ENCODE measurements at places on chromosomes 11 and 22.

DNA sequence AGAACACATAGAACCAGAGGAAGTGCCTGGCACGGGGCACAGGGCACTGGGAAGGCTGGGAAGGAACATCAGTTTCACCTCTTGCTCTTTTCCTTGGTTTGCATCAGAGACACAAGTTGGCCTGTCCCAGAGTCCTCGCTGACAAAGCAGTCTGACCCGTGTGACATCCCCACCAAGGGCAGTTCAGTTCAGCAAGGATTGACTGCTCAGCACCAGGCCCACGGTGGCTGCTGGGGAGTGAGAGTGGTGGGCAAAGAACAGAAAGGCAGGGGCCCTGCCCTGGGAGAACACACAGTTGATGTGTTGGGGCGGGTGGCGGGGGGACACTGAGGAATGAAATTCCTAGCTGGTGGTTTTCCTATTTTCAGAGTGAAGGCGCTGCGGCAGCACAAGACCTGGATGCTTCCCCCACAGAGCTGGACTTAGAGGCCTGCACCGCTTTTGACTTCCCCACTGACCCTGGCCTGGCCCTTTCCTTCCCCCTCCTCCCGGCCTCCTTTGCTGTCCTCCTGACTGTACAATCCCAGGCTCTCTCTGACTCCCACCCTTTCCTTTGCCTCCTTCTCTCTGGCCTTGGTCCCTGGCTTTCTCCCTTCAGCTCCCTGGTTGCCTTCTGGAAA, 2.2 kb upstream of the TMPRSS13 start:
- DNase-seq = no peak

DNA sequence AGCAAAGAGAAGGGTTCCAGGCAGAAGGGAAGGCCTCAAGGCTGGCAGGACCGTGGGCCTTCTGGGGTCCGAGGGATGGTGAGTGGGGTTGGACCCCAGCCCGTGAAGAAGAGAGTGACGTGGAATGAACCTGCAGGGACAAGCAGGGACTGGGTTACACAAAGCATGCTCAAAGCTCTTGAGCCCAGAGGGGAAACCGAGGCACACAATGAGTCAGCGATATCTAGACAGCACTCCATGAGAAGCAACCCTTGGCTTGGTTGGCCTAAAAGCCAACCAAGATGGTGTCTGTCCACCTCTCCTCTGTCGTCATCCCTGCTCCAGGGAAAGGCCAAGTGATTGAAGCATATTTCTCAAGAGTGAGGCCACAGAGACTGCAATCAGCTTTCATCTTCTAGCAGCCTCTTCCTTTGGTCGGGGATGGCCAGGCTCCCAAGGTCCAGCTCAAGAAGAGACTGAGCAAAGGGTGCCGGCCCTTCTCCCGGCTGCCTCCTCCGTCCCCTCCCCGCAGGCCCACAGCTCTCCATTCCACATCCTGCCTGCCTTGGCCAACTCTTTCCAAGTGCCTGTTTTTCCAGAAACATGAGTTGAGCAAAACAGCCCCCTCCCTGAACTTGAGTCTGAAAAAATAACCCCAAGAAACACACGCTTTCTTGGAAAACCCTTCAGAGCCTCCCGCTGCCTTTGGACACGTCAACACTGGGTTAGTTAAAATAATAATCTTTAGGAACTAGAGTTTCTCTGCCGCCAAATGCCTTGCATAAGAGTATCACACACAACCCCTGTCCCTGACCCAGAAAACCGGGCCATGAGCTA, 556.6 kb downstream of the MIAT start:
- DNase-seq = no peak

- DNase-seq = no peak
Measured at GRCh38 chr11:7965386-7965785, at the start of gene NLRP10. TSS of gene NLRP10 (minus strand) at chr11:7965447. CDS start at chr11:7963495, 1,952 bp downstream.

- no peak for DNase-seq
Measured at GRCh38 chr22:27746918-27747317, 54.6 kb downstream of the MN1 start.

DNA sequence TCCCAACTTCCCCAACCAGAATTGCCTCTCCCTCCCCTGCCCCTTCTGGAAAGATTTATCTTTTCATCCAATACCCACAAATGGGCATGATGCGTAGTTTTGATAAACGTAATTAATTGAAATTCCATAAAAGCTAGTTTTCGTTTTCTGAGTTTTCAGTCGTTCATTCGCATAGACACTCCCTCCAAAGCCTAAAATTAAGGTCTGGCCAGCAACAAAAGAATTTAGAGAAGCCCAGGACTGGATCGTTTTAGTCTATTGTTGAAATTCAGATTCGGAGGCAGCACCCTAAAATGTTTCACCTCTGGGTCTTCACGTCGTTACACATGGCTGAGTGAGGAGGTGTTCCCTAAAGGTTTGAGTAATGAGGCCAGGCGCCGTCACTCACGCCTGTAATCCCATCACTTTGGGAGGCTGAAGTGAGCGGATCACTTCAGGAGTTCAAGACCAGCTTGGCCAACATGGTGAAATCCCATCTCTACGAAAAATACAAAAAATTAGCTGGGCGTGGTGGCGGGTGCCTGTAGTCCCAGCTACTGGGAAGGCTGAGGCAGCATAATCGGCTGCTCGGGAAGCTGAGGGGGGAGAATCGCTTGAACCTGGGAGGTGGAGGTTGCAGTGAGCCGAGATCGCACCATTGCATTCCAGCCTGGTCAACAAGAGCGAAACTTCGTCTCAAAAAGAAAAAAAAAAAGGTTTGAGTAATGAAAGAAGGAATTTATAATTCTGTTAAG, 589 bp upstream of the NDUFC2 start:
- no peak for DNase-seq

DNA sequence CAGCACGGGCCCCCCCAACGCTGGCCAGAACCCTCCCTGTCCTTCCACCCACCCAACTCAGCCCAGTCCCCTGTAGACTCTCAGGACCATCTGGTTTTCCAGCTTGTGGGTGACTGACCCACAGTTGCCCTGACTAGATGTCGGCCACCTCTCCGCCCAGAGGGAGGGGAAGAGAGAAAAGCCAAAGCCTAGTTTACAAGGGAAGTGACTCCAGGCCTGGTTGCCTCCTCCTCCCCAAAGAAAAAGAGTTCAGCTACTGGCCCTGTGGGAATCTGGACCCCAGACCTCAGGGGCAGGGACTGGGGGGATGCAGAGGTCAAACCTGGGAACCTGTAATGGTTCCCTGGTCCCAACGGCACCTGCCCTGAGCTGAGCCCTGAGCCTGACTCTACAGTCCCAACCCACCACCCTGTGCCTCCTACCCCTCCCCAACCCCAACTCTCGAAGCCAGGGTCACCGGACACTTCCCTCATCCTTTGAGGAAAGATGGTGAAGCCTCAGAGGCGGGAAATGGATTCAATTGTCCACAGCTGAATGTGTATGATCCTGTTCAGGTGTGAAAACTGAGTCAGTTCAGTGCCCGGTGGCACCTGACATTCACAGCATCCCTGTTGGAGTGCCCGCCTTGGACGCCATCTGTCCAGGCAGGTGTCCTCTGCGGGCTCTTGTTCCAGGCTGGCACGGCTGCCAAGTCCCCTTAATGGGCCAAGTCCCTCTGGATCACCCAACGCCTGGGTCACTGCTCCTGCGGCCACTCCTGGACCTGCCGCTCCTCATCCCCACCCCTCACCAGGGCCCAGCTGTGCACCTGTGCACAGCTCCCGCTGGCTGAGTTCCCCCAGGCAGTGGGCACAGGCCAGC, 21.0 kb upstream of the WNT7B start:
- DNase-seq = no peak

GRCh38 chr11:119093942-119094815, 7.5 kb downstream of the DPAGT1 start:
- no peak for DNase-seq

- no peak for DNase-seq
Measured at GRCh38 chr11:73531386-73531785, 66.5 kb downstream of the FAM168A start.

DNA sequence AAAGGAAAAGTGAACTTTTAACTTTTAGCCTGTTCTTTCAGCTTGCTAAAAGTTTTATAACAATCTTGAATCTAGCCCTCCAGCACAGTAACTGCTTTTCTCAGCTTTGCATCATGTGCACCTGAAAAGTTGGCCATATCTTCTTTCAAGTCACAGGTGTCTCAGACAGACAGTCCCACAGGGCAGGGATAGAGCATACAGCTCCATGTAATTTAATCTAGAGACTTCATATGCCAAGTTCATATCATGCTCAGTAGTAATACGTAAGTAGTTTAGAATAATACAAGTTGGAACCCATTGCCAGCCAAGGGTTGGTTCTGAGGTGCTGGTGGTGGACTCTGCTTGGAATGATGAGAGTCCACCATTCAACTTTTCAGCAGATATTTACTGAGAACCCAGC, 68.6 kb downstream of the PKNOX2 start:
- DNase-seq = no peak

GRCh38 chr11:126601136-126601535, 245.7 kb downstream of the ST3GAL4 start:
- DNase-seq = no peak

DNA sequence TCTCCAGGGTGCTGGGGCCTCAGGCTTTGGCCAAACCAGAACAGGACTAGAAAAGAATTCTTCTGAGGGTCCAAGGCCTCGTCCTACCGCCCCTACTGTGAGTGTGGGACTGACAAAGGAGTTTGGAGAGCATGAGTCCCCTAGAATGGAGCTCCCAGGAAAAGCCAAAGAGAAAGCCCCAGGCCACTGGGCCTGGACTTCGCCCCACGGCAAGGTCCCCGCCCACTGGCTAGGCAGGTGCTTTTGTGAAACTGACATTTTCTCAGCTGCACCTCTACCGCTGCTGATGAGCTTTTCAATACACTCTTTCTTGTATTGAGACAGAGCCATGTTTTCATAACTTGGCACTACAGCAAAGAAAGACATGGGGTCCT, 9.7 kb upstream of the FGF3 start:
- no peak for DNase-seq

- DNase-seq = no peak
Measured at GRCh38 chr11:120147094-120147949, 9.4 kb upstream of the TRIM29 start.

- no peak for DNase-seq
Measured at GRCh38 chr11:2585566-2586086, 114.2 kb downstream of the KCNQ1OT1 start.

DNA sequence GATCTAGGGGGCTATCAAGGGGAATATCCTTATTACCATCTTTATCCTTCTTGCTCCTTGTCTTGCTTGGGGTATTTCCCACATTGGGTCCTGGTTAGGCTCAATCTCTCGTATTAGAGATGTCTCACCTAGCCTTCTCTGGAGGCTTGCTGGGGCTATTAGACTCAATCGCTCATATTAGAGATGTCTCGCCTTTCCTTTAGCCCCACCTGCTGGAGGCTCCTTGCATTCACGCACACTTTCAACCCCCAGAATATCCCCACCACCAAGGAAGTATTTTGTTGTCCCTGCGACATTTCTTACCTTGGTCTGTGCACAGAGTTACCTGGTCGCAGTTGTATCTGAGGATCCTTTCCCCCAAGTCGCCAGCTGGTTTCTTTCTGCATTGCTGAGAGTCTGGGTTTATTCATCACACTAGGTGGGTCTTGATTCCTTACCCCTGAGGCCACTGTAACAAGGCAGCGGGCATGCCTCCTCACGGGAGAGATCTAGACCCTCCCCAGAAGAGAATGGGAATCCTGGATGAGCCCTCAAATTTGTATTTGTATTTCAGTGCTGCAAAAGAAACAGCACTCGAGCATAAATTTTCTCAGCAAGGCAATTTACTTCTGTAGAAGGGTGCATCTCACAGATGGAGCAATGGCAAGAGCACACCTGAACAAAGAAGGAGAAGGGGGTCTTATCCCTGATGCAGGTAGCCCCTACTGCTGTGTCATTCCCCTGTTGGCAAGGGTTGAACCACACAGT, 15.9 kb upstream of the HYLS1 start:
- no peak for DNase-seq

- no peak for DNase-seq
Measured at GRCh38 chr11:64742087-64742888, 1.7 kb downstream of the RASGRP2 start.

DNA sequence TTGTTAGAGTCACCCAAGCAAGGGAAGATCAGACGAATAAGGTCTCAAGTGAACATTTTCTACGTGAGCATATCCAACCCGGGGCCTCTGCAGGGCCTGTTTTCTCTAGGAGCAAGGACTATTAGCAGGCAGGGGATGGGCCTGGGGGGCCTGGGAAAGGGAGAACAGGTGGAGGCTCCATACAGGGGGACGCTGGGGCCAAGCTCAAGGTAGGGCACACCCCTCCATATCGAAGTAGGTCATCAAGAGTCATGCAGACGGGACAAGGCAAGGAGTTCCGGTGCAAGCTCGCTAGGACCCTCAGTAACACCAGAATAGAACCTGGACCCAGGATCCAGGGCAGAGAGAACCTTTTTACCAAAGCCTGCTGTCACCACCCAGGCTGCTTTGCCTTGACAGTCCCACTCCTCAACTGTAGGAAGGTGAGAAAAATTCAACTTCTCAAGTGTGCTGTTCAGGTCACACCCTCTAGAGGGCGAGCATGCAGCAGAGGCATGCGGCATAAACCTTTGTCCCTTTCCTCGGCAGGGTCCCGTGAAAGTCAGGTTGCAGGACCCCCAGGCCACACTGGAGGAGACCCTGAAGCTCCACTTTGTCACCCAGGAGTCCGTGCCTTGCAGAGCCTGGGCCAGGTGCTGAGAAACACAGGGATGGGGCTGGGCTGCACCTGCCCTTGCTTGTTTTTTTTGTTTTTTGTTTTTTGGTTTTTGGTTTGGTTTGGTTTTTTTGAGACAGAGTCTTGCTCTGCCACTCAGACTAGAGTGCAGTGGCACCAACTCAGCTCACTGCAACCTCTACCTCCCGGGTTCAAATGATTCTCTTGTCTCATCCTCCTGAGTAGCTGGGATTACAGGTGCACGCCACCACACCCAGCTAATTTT, 8.6 kb upstream of the APOBEC3B start:
- DNase-seq = no peak

GRCh38 chr22:43197271-43197941, 10.5 kb upstream of the TTLL12 start:
- no peak for DNase-seq

- no peak for DNase-seq
Measured at GRCh38 chr11:128890543-128891368, at the start of gene KCNJ5. TSS of gene KCNJ5 (plus strand) at chr11:128891356. CDS start at chr11:128911274, 19,918 bp downstream.

GRCh38 chr11:100619484-100619883, 67.6 kb upstream of the ARHGAP42 start:
- no peak for DNase-seq

DNA sequence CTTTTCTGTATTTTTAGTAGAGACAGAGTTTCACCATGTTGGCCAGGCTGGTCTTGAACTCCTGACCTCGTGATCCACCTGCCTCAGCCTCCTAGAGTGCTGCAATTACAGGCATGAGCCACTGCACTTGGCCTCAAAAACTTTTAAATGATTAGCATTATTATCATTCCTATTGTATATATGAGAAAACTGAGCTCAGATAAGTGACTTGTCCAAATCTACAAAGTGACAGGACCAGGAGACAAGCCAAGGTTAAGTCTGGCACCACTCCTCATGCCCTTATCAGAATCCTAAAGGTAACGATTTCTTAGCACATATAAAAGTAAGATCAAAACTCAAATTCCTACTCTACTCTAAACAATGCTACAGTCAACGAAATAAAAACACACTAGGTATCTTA, 32.2 kb upstream of the CHRNA10 start:
- DNase-seq = no peak

GRCh38 chr11:130405428-130405827, 23.0 kb downstream of the ADAMTS8 start:
- no peak for DNase-seq

GRCh38 chr11:114397349-114397982, 2.8 kb downstream of the C11orf71 start:
- no peak for DNase-seq

GRCh38 chr11:14414470-14415461, 55.8 kb upstream of the RRAS2 start:
- peak; percentile 51 for DNase-seq
